Eye (tissue), 1 donor: ENCODE measurements at places on chromosomes 4 and X.

GRCh38 chr4:7760228-7760627 lies 179.4 kb downstream of the AFAP1 start:
- DNase-seq = no peak

DNA sequence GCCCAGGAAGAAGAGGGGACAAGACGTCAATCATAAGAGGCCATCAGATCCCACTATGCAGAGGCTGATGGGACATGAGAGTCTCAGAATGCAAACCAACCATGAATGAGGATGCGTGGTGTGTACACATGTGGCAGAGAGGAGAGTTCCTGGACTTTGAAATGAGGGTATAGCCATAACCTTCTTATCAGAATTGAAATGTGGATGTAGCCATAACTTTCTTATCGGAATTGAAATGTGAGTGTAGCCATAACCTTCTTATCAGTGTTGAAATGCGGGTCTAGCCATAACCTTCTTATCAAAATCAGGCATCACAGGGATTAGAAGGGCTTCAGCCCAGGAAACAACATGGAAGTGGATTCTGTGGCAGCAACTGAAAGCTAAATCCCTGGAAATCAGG lies 415.5 kb upstream of the FAT1 start:
- no peak for DNase-seq

DNA sequence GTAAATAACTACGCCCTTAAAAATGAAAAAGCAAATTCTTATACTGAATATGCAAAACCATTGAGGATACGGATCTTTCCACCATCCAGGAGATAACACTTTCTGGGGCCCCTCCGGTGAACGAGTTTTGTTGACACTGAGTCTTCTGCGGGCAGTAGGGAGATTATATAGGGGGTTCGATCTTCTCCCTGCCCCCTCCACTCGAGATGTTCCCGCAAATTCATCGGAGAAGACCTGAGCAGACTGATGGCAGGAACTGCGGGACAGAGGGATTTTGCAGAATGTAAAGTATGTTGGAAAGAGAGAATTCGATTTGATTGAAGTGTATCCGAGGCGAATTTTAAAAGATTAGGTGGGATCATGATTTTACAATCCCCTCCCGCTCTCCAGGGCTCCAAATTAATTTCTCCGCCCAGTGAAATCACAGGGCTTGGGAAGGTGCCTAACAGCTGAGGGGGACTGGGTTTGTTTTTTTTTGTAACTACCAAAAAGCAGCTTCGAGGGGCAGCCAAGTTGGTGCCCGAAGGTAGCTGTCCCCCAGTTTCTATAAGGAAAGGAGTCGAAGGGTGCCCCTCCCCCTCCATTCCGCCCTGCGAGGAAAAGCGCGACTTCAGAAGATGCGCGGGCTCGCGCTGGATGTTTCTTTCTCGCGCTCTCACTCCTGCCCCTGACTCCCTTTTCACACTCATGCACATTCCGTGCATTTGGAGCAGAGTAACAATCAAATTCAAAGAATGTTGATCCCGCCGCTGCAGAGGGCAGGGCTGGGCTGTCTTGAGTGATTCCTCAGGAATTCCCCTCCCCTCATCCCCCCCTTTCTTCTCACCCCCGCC lies 1.2 kb downstream of the TMEM255A start:
- peak; percentile 50 for DNase-seq

DNA sequence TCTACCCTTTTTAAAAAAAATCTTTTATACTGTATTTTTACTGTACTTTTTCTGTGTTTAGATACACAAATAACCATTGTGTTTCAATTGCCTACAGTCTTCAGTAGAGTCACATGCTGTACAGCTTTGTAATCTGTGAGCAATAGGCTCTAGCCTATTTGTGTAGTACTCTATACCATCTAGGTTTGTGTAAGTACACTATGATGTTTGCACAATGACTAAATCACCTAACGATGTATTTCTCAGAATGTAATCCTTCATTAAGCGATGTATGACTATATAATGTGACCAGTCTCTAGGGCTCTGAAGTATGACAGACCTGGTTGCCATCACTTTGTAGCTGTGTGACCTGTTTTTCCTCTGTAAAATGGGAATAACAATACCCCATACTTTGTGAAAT lies 14.2 kb upstream of the DCAF4L1 start:
- no peak for DNase-seq

GRCh38 chrX:48956728-48957414 lies 536 bp downstream of the OTUD5 start:
- DNase-seq = no peak

- no peak for DNase-seq
These were observed 6.3 kb downstream of the GABRA4 start for GRCh38 chr4:46986922-46987638.

DNA sequence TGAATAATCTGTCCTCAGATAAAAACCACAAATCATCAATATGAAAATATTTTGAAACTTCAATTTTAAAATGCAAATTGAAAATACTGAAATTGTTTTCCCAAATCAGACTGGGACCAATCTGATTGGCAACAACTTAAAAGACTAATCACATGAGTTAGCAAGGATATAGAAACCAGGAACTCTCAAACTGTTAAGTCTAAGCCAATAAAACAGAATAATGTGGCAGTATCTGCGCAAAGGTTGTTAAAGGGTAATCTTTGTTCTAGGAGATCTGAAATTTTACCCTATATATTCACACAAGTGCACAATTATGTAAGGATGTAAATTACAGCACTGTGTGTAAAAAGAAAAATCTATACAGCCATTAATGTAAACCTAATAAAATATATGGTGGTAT lies 29.7 kb downstream of the EIF4E start:
- no peak for DNase-seq

GRCh38 chr4:139950568-139950967 lies 203.4 kb downstream of the MAML3 start:
- DNase-seq = no peak

DNA sequence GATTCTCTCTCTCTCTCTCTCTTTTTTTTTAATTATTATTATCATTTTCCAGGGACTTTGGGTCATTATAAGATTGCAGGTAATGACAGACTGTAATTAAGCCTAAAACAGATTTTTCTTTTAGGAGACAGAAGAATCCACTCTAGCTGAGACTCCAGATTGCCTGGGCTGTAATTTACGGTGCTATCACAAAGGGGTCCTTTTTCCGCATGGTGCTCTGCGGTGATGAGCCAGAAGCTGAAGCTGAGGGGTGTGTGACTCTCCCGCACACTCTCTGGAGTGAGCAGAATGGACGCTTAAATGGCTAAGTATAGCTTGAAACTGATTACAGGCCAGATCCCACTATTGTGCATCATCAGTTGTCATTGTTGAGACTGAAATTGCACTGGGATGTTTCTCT lies 50.0 kb downstream of the LGI2 start:
- DNase-seq = peak; percentile 65

DNA sequence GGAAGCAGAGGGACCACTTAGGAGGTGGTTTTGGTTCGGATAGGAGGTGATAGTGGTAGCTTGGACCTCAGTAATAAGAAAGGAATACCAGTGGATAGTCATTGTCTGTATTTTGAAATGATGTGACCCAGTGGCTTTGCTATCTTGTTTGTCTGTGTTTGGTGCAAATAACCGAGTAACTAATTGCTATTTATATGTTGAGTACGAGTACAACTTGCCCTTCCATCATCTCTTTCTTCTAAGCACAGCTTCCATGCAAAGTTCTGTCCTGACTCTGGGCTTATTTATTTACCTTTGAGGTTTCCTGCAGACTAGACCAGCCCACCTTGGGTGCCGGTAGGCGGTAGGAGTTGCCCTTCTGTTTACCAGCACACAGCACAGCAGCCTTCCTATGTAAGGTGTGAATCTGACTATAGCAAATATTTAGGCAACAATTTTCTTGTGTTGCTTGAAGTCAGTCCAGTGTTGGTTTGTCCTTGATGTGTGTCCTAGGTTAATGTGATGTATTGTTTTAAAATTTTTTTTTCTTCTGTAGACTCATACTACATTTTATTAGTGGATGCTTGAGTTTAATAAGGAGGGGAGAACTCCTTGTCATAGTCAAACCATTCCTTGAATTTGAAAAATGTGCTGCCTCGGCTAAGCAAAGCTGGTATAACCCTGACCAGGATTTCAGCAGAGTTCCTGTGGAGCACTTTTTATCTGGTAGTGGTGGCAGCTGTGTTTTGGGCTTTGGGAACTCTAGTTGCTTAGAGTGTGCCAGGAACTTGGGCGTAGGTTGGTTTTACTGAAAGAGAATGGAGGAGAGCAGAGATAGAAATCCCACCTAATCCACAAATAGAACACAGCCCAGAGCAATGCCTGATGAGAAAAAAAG lies 21.9 kb downstream of the PTTG2 start:
- DNase-seq = no peak

GRCh38 chr4:8157496-8157895 lies 1.1 kb downstream of the ABLIM2 start:
- DNase-seq = no peak

GRCh38 chr4:153969542-153969941 lies 180.7 kb upstream of the SFRP2 start:
- DNase-seq = no peak

DNA sequence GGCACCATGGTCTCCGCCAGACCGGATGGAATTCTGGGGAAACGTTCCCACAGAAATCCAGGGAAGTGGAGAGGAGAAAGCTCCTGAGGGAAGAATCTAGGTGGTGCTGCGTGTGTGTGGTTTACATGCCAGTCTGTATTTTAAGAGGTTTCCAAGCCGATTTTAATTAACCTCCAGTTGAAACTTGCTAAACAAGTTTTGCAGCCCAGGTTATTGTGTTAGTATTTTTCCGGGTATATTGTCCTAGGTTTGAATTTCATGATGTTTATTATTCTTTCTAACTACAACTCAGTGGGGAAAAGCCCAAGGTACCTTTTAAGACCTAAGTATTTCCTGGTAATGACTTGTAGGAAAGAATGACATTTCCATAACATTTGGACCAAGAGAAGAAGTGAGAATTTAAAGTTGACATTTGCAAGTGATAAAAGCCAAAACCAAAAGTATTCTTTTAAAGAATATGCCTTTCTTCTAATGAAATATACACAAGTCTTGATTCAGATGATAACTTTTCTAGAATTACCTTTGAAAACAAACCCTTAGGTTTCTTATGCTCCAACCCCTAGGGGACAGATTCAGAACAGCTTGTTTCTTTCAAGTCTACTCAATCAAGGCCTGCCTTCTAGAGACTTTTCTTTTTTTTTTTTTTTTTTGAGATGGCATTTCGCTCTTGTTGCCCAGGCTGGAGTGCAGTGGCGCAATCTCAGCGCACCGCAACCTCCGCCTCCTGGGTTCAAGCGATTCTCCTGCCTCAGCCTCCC lies 14.6 kb downstream of the SAT1 start:
- DNase-seq = no peak

GRCh38 chr4:127071443-127071842 lies 561.3 kb upstream of the INTU start:
- peak; percentile 18 for DNase-seq

GRCh38 chrX:151789179-151789800 lies 54.7 kb downstream of the CNGA2 start:
- DNase-seq = no peak

GRCh38 chr4:152535360-152535902 lies 461 bp downstream of the FBXW7 start:
- DNase-seq = no peak

GRCh38 chr4:47704693-47705325 lies 133.1 kb downstream of the CORIN start:
- DNase-seq = peak; percentile 62

GRCh38 chr4:44761306-44761705 lies 35.0 kb upstream of the GNPDA2 start:
- DNase-seq = no peak

DNA sequence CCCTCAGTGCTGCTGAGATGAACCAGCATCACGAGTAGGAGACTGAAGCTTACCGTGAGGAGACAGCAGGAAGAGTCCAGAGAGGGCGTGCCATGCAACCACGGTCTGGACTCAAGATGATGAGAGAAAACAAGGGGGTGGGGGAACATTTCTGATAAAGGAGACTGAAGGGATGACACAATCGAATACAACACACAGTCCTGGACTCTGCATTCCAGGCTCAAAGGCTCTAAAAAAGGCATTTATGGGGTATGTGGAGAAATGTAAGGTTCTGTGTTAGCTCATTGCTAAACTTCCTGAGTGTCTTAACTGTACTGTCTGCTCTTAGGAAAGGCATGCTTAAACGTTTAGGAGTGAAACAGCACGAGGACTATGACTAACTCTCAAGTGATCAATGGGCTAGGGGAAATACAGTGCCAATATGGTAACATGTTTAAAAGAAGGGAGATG lies 20.6 kb upstream of the IRAK1 start:
- DNase-seq = no peak

DNA sequence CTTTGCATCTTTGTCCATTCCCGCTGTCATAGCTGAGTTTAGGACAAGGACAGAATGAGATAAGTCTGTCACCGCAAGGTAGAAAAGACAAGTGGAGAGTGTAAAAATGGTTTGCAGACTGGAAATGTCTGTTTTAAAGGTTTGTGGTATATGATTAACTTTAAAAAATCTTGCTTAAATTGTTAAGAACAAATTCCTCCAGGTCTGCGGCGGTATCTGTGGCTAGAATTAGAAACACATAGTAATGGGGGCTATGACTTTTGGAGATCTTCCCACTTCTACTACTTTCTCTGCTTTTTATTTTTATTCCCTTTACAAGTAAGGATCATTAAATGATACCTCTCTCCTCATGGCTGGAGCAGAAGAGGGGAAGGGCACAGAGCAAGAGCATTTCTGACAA lies 92.2 kb downstream of the MID1IP1 start:
- DNase-seq = no peak

DNA sequence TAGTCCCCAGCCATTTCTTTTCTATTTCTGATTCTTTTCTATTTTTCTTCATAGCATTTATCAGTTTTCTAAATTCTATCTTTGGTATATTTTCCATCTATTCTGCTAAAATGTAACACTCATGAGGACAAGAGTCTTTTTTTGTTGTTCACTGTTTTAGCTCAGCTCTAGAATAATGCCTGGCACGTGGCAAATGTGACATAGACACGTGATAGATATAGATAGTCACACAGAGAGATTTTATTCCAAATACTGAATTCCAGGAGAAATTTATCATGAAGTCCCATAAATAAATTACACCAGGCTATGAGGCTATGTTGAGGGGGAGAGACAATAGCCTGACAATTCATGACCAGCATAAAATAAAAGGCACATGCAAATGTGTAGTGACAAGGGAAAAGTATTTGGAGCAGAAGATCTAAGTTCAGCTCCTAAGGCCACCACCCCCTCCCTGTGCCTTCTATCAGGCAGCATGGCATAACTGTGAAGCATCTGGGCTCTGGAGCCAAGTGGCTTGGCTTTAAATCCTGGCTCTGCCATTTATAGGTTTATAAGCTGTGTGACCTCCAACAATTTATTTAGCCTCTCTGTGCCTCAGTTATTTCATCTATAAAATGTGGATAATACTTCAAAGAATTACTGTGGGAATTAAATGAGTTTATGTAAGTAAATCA lies 25.7 kb upstream of the PPARGC1A start:
- DNase-seq = no peak

DNA sequence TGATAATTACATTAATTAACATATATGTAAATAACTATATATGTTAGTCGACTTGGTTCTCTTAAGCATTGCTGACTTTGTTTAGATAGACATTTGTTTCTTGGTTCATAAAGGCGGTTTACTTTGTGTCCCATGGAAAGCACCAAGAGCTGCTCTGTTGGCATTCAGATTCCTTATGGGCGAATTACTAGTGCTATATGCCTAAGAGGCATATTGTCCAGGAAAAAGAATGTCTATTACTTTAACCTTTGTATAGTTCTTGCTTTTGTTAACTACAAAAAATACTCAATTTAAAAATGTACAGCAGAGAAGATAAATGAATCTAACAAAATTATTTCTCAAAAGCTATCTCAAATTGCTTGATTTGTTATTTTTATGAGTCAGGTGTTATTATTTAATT lies 532.8 kb downstream of the FAT4 start:
- no peak for DNase-seq
